ENCODE measurements at places on chromosomes 6 and 20.

DNA sequence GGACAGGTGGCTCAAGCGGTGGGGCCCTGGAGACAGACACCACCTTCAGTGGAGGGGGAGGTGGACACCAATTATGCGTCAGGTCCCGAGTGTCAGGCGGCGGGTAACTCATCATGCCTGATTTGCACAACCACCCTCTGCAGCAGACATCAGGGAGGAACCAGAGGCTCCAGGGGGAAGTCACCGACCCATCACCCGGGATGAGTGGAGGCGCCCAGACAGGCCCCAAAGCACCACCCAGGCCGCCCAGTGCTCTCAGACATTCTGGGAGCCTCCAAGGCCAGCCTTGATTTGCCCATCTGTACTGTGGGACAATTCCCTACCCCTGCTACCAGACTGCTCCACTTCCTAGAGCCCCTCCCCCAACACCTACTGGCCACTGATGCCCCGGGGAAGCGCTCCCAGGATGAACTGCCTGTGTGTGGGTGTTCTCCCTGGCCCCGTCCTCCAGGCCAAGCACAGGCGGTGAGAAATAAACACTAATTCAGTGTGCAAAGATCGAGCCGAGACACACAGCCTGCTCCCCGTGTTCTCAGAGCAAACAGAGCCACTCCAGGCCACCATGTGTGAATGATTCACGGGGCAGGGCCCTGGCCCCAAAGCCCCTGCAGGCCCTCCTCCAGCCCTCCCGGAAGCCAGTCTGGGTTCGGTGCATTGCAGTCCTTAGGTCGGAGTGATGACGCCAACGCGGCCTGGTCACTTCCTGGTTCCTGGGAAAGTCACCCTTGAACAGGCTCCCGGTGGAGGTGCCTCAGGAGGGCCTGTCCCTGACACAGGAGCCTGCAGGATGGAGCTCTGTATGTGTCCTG lies 107.2 kb downstream of the ASXL1 start:
- no peak for DNase-seq

GRCh38 chr6:161054876-161055275 lies 63.3 kb downstream of the MAP3K4 start:
- no peak for DNase-seq

DNA sequence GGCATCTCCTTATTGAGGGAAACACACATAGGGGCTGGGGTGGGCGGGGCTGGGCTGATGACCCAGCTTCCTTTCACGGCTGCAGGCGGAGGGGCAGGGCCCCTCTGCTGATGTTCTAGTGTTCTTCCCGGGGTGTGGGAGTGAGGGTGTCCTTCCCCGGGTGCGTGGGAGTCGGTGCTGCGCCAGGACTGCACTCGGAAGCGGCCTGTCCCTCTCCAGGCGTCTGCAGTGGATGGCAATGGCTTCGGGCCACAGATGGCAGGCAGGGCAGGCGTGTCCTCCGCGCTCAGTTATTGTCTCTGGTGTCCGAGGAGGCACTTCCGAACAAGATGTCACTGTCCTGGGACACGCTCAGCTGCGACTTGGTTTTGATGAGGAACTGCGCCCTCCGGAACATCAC lies 19.2 kb downstream of the KCNG1 start:
- no peak for DNase-seq

GRCh38 chr6:129662980-129663431 lies 47.0 kb downstream of the ARHGAP18 start:
- DNase-seq = no peak

- no peak for DNase-seq
These were observed 82.3 kb downstream of the DNAH8 start for GRCh38 chr6:38797391-38797790.

- no peak for DNase-seq
These were observed 57.1 kb downstream of the TCP11 start for GRCh38 chr6:35084041-35084491.

GRCh38 chr6:30981942-30982772 lies 1.4 kb upstream of the MUC21 start:
- DNase-seq = no peak

DNA sequence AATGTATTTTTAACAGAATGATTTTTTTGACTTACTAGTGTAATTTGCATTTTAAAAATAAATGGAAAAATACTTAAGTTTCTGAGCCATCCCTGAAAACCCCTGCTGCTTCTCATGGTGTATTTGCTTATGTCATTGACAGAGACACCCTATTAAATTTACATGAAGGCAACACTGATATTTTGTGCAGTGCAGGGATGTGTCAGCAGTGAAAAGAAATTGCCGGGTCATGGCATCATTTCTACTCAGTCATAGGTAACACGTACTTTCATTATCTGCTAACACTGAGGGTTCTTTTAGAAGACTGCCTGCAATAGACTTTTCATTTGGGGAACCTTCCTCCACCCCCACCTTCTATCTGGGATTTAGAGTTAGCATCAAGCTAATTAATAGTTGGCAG lies 136.7 kb upstream of the RNF217 start:
- no peak for DNase-seq

- no peak for DNase-seq
These were observed 790.1 kb upstream of the SLC35B3 start for GRCh38 chr6:9225441-9225871.

- DNase-seq = peak; percentile 50
These were observed 18.6 kb downstream of the TREML2 start for GRCh38 chr6:41182069-41183034.

- DNase-seq = peak; percentile 11
These were observed 1.4 kb downstream of the RREB1 start for GRCh38 chr6:7108964-7109836.

DNA sequence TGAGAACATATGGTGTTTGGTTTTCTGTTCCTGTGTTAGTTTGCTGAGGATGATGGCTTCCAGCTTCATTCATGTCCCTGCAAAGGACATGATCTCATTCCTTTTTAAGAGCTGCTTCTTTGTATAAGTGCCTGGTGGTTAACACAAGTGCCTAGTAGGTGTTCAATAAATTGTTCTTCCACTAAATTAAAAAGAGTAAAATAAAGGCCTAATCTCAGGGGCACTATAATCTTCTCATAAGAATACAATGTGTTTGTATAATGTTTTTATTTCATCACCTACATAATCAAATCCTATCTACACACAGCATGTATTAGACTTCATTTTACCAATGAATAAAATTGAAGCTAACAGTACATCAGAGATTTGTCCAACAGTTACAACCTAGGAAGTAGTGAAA lies 252.7 kb downstream of the KHDC1L start:
- DNase-seq = no peak

DNA sequence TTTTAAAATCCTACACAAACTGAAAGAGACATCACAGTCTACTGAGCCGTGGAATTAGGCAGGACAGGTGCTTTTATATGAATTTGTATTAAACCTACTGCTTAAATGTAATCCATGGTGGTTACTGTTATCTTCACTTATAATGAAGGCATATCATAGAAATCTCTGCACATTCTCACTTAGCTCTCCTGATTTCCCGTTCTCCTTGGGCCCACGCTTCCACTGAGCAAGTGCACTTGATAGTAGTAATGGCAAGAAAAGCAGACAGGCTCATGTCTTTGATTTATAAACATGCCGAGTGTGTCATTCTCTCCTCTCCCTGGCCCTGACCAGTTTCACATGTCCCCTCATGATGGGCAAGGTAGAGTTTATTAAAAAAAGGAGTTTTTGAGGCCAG lies 186.3 kb downstream of the HIVEP2 start:
- DNase-seq = no peak

- DNase-seq = no peak
These were observed 106.5 kb downstream of the ATP9A start for GRCh38 chr20:51661609-51662178.

- DNase-seq = peak; percentile 9
These were observed 8.7 kb downstream of the PLCG1 start for GRCh38 chr20:41145821-41146620.

GRCh38 chr20:3164043-3164762 lies 4.5 kb upstream of the FASTKD5 start:
- DNase-seq = no peak

- no peak for DNase-seq
These were observed 75.2 kb upstream of the ARHGAP18 start for GRCh38 chr6:129785047-129785755.

DNA sequence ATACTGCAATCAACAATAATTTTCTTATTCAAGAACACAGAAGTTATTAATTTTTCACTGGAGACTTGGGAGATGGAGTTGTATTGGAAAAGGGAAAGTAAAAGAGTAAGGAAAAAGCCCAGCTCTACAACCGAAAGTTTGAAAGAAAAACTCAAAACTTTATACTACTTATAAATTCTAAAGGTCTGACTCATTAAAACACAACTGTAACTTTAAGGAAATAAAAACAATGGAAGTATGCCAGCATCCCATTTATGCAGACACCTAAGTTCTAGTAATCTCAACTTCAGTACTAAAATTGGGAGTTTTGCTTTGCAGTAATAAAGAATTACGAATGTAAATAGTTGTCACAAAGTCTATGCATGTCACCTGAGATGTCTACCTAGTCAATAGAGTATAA lies 80.6 kb downstream of the IRAK1BP1 start:
- DNase-seq = no peak

DNA sequence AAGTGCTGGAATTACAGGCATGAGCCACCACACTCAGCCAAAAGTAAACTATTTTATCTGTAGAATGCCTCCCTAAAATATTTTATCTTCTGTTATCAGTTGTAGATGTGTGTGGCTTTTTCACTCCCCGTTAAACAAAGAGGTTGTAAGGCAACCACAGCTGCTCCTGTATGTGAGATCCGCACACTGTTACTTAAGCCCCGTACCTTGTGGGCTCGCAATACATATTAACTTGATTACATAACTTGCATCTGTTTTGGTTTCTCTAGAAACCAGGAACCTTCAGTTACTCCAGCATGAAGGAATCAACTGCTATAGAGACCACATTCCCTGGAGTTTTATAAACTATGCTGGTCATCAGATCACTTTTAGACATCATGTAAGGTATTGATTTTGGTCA lies 420.1 kb upstream of the SLC35B3 start:
- DNase-seq = no peak

DNA sequence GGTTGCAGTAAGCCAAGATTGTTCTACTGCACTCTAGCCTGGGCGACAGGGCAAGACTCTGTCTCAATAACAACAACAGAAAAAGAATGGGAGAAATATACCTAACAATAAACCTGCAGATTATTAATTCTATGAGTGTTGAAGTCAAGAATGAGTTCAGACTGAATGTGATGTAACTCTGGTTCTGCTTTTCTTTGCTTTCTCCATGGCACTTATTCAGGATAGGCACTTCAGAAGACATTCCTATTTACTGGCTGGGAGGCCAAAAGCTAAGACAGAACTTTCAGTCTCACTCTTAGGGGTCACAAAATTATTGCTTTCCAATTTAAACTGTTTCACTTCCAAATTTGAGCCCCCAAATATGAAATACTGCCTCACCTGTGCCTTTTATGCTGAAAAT lies 15.7 kb upstream of the PRIM2 start:
- no peak for DNase-seq

- DNase-seq = no peak
These were observed 6.2 kb upstream of the DEFB132 start for GRCh38 chr20:251354-251753.

GRCh38 chr6:22313796-22314195 lies 17.0 kb upstream of the PRL start:
- DNase-seq = no peak

DNA sequence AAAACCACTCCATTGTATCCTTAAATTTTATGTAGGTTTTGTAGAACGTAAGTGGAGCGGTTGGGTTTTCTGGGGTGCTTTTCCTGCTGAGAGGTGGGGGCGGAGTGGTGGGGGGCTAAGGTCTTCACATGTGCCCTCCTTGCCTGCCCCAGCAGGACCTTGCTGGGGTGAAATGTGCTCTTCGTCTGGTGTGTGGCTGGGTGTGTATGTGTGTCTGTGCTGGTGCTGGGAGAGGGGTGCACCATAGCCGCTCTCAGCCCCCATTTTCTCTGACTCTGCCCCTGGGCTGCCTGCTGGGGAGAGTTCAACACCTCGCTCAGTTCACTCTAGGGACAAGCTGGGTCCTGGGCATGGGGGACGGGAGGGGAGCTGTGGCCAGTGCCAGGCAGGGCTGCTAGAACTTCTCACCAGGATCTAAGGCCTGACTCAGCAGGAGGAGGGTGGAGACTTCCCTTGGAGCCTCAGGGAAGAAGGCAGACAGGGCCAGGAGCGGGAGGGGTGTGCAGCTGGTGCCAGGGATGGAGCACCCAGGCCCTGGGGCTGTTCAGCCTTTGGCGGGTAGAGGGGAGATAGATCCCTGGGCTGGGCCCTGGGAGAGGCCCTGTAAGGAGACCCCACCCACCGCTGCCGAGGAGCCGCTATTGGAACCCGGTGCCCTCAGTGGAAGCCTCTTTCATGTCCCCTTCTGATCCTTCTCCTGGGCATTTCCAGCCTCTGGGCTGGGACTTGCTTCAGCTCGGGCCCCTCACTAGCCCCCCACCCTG lies 4.8 kb downstream of the SOX18 start:
- DNase-seq = peak; percentile 34

- no peak for DNase-seq
These were observed 527 bp downstream of the NFKBIL1 start for GRCh38 chr6:31547727-31548543.

GRCh38 chr6:168628176-168628553 lies 187.2 kb downstream of the SMOC2 start:
- no peak for DNase-seq

DNA sequence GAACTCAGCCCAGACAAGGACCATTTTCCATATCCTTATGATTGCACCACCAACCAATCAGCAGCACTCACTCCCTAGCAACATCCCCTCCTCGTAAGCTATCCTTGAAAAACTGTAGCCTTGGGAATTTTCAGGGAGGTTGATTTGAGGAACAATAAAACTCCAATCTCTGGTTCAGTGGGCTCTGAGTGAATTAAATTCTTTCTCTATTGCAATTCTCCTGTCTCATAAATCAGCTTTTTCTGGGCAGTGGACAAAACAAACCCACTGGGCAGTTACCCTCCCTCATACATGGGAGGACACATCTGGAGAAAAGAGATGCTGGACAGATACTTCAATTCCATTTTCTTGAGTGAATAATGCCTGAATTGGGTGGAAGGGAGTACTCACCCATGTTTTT lies 115.4 kb upstream of the STXBP5 start:
- DNase-seq = no peak

DNA sequence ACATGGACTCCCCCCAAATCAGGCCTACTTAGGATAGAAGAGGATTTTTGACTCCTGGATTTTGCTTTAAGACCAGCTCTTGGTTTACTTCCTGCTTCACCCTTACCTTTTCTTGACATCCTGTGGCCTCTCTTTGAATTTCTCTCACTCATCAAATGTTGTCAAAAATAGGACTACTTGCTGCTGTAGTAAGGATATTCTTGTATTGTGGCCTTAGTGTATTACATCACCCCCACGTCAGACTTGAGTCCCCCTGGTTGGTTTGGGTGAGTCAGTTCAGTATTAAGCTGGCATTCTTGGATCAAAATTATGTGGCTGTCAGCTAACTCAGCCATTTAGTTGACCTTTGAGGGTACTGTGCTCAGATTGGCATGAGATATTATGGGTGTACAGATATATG lies 1.1 kb downstream of the TPX2 start:
- DNase-seq = no peak

DNA sequence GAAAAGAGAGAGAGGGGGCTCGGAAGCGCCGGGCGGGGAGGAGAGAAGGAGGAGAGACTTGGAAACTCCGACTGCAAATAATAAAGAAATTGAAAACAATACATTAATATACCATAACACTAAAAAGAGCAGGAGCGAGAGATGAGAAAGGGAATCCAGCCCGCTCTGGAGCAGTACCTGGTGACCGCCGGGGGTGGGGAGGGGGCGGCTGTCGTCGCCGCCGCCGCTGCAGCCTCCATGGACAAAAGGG lies 338 bp downstream of the E2F3 start:
- no peak for DNase-seq
